MG63 (cell line): ENCODE measurements at places on chromosomes 13 and 19.

DNA sequence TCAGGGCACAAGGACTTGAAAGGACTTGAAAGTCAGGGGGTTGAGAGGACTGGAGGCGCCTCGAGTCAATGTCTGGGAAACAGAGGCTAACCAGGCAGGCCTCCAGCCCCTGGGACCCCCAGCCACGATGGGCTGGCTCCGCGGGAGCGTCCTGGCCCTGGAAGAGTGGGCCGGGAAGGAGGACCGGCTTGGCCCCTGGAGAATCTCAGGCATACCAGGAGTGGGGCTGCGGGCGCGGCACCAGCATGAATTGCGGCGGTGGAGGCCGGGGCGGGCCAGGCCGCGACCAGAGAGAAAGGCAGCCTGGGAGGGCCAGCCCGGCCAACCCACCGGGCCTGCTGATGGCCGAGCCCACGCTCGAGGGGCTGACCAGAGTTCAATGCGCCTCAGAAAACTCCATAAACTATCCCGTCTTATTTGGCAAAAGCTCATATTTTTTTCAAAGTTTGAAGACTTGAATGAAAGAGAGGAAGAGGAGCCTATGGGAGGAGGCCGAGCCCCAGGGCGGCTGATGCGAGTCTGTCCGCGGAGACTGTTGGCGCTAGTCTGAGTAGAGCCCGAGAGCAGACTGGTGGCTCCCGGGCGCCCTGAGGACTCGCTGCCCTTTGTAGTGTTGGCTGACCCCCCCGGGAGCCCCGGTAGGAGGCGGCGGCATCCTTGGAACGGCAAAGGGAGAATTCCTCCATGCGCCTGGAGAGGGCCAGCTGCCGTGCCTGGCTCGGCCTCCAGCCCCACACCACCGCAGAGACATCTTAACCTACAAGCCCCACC is 68.0 kb downstream of the MLLT1 start:
- DNase-seq = no peak

GRCh38 chr19:50974702-50975556 is 5.5 kb upstream of the KLK6 start:
- no peak for DNase-seq

DNA sequence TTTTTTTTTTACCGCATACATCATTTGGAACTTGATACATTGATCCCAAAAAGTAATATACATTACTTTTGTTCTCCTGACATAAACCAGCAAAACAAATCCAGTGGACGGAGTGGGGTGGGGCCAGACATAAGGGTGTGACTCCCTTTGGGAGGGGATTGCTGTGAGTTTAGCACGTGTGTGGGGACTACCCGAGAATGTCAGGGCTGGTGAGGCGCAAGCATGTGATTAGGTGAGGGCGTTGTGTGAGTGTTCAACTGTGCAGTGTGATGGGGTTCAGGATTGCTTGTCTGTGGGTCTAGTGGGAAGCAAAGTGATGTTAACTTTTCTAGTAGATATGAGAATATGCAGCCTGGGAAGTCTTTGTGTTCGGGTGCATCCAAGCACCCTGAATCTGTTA is 468.0 kb downstream of the TSHZ3 start:
- DNase-seq = no peak

DNA sequence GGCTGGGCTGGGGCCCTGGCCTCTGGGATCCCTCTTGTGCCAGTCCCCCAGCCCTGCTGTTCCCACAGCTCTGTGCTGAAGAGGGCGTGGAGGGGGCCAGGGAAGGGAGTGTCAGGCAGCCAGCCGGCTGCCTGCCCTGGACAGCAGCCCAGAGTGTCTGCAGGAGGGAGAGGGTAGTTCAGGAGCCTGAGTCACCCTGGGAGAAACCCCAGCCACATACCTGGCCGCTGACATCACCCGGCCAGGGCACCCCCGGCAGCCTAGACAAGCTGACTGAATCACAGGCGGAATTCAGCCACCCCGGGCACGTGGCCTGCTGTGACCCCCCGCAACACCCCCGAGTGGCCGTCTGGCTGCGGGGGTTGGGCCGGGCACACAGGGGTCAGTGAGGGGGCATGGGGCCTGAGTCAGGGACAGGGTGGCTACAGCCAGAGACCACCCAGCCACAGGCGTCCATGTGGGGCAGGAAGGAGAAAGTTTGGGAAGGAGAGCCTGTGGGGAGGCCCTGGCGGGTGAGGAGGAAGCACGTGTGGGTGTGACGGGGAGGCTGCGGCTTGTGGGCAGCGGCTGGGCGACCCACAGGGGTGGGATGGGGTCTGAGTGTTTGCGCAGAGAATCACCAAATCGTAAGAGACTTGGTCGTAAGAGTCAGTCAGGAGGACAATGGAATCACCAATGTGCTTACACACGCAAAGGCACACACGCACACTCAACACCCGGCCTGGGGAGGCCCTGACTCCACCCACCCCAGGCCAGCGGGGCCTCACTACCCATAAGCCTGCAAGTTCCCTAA is 11.9 kb upstream of the FOSB start:
- peak; percentile 99 for DNase-seq

DNA sequence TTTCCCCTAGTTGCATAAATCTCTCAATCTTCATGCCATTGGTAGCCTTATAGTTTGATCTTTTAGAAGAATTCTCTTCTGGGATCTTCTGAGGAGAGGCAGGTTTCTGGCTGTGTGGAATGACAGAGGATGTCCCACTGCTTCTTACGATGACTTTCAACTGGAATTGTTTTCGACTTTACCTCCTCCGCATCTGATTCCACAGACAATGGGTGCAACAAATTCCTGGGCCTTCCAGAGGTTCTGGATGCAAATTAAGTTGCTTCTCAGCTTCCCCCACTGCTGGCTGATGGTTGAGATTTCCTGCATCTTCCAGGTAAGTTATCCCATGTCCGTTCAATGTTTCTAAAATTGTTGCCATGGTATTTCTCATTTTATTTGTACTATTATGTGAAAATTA is 142.3 kb upstream of the TSC22D1 start:
- no peak for DNase-seq

GRCh38 chr19:9700229-9700981 is 25.5 kb upstream of the ZNF562 start:
- no peak for DNase-seq

DNA sequence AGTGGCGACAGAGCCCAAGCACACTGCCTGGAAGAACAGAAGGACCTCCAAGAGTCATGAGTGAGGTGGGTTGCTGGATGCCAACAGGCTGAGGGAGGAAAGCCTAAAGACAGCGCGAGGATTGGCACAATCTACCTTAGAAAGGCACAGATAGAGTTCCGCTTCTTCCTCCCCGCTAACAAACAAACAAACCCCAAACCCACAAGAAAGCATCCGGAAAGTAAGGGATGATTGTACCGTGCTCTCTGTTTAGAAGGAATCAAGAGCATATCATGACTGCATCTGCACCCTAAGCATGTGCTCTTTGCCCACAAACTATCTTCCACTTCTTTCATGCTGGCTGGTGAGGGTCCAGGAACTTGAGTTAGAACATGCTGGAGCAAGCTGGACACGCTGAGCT is 233.0 kb upstream of the KLF12 start:
- DNase-seq = no peak

- no peak for DNase-seq
These were observed 136.8 kb downstream of the MIPEP start for GRCh38 chr13:23752111-23753001.

DNA sequence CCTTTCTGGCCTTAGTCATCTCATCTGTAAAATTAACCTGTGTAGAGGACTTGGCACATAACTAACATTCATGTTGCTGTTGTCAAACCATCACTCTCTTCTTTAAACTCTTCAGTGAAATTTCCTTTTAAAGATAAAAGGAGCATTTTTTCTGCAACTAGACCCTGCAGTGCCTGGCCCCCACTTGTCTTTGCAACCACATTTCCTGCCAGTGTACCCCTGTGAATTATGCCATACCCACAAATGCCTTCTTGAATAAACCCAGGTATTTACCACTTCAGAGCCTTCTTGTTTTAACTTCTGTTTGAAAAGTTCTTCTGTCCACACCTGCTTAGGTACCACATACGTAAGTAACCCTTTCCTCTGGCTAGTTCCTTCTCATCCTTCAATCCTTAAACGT is 118.8 kb downstream of the CDK8 start:
- no peak for DNase-seq

GRCh38 chr13:110057052-110057451 is 249.9 kb downstream of the COL4A1 start:
- no peak for DNase-seq

DNA sequence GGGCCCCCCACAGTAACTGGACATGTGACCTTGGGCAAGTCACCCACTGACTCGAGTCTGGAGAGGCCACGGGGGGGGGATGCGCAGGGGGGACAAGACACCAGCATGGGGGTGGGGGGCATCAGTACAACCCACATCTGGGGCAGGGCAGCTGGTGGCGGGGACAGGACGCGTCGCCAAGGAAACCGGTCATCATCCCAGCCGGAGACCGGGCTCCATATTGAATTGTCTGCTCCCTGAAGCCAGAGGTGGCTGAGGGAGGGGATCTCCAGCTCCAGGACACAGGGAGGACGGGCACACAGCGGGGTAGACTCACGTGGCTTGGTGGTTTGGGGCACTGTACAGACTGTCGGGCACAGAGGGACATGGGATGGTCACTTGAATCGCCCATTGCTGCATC is 11.4 kb downstream of the ONECUT3 start:
- no peak for DNase-seq

DNA sequence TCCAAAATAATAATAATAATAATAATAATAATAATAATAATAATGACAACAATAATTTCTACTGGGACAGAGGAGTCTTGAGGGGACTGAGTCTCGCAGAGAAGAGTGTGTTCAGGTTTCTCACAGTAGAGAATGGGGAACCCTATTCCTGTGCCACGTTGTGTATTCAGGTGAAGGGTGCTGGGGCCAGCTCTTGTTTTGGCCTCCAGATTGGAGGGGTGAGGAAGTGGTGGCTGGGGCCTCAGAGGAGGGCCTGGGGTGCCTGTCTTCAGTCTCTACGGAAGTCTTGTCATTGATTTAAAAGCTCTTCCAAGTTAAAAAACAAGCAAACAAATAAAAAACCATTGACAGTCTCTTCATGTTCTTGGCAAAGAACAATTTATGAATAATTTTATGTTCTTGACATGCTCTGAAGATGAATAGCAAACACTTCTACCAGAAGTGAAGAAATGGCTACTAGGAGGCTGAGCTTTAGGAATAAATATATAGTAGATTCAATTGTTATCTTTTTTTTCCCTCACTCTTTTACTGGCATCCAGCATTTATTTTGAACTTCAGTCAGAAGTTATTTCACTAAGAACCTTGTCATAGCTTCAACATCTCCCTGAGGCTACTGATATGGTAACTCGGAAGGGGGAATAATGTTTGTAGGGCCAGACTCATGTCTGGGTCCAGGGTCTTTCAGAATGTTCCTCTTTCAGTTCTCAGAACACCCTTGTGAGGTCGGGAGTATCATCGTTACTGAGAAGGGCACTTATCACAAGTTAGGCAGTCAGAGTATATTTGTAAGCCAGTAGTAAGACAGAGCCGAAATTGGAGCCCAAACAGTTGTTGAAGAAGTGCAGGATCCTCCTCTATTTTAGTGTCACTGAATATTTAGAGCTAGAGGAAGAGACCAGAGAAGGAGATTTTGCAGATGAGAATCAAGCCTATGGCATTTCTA is 13.1 kb downstream of the LRCH1 start:
- no peak for DNase-seq

- no peak for DNase-seq
These were observed 12.0 kb downstream of the LYL1 start for GRCh38 chr19:13090511-13091231.

- DNase-seq = peak; percentile 79
These were observed at the start of gene PPP1R13L for GRCh38 chr19:45404557-45405434. PPP1R13L (minus strand) TSS chr19:45405069; CDS start chr19:45398318, 6,751 bp downstream.

- DNase-seq = peak; percentile 77
These were observed 6.5 kb upstream of the DOCK6 start for GRCh38 chr19:11268783-11269267.

GRCh38 chr13:94550062-94550738 is 45.8 kb downstream of the TGDS start:
- DNase-seq = no peak

GRCh38 chr13:37618554-37618953 is 20.0 kb upstream of the POSTN start:
- DNase-seq = no peak

DNA sequence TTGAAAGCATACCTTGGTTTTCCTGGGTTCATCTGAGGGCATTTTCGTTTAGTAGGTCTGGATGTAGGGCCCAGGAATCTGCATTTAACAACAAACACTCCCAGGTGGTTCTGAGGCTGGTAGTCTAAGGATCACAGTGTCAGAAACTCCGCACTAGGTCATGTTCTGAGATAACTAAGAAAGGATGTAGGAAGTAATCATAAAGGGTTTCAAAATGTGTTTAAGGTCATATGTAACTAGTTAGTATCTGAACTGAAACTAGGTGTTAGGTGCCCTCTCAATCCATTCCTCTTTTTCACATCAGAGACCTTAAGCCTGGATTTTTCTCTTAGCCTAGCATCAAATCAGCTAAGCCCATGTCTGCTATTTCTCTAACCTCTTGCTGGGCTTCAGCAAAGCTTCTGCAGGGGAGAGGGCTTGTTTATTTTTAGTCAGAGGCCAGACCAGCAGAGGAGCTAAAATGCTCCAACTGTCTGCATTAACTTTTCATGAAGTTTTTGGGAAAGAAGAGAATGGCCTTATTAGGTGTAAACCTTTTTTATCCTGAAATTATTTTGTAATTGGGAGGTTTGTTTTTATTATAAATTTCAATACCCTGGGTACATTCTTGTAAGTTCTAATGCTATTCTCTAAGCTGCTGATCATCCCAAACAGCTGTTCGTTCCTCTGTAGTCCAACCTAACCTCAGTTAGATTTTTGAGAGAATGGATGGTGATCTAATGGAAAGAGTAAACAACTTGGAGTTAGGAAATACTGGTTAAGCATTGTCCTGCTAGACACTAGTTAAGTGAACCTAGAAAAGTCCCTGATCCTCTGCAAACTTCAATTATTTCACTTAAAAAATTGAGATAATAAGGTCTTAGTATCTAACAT is 262.8 kb upstream of the RFC3 start:
- DNase-seq = no peak

DNA sequence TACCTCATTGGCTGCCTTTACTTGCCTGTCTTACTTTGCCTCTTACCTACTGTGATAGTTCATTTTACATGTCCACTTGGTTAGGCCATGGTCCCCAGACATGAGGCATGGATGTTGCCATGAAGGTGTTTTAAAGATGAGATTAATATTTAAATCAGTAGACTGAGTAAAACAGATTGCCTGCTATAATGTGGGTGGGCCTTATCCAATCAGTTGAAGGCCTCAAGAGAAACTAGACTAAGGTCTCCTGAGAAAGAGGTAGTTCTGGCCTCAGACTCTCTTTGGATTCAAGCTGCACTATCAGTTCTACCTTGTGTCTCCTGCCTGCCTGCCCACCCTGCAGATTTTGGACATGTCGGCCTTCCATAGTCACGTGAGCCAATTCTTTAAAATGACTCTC is 26.1 kb downstream of the ADGRE3 start:
- no peak for DNase-seq

GRCh38 chr13:102504002-102504401 is 92.8 kb upstream of the TPP2 start:
- DNase-seq = no peak

GRCh38 chr19:18393836-18394235 is 3.6 kb downstream of the LRRC25 start:
- no peak for DNase-seq

- DNase-seq = peak; percentile 42
These were observed 73.8 kb downstream of the GADD45B start for GRCh38 chr19:2549701-2550191.
